ENCODE measurements at places on chromosomes 3 and 15.

DNA sequence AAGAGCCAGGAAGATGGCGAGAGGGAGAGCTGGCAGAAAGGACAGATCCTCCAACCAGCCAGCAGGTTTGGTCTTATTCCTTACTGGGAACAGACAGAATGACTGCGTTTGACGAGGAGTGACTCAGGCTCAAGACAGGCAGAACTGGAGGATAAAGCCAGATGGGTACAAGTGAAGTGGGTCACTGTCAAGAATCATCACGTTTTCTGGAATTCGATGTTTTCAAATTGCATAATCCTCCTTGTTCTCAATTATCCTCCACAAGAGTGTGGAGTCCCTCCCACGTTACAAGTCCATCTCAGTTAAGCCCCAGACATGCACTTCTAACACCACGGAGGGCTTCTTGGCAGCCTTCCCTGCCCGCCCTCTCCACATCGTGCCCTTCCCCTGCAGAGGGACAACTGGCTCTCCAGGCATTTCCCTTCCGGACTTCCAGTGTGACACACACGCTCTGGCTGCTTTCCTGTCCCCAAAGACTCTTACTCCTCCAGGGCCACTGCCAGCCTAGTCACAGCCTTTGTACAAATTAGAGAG lies 183.1 kb downstream of the CHST2 start:
- no peak for DNase-seq

- DNase-seq: no peak
These were observed 19.1 kb upstream of the TPM1 start for GRCh38 chr15:63023351-63023945.

DNA sequence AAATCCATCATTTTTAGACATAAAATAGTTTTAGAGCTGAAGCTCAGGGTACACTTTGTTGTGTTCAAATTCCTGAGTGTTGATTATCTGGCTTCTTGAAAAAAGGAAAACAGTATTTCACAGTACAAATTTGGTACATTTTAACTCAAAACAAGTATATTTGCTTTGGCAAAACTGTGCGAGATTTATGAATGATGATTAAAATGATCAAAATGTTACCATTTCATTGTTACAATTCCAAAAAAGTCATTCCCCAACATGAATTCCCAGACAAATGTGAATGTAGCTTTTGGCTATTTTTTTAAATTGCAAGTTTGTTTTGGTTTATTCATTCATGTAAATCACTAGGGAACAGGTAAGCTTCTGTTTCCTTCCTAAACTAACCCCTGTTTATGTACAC lies 347.4 kb upstream of the DCBLD2 start:
- DNase-seq: no peak

DNA sequence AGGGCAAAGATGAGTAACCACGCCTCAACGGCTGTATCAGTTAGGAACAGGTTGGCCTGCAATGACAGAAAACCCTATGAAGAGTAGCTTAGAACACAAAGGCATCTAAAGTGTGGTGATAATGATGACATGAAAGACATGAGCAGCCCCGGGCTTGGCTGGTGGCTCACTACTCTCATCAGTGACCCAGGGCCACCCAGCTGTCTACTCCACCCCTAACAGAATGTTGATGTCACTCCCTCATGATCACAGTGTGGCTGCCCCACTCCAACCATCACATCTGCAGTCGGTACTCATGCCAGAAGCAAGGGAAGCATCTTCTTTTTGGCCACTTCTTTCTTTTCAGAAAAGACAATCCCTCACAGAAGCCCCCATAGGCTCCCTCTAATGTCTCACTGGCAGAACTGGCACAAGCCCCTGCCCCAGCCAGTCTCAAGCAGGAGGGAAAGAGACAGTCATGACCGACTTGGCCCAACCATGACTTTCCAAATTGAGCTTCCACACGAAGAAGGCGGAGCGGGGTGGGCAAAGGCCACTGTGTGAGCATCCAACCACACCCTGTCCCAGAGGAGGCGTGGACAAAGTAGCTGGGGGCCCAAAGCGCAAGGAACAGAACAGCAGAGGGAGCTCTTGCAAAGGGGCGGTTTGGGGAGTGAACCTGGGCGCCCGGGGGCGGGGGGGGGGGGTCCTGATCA lies 72.0 kb upstream of the IQSEC1 start:
- DNase-seq: no peak

DNA sequence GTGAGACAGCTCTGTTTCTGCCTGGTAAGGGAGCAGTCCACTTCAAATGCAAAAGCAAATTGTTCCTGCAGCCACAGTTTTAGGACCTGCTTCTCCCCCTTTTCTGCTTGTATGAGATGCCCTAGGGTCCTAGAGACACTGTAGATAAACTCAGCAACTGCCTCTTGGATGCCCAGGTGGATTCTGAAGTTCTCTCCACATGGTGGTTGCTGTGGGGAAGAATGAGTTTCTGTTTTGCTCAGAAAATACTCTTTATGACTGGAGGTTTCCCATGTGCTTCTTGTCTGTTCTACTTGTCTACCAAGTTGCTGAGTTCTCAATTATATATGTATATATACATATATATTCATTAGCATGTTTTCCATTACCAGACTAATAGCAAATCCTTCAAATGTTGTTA lies 5.6 kb upstream of the ZNF80 start:
- peak; percentile 55 for DNase-seq

GRCh38 chr3:17874636-17875035 lies 132.2 kb upstream of the TBC1D5 start:
- DNase-seq: no peak

- DNase-seq: no peak
These were observed 1.7 kb downstream of the CHDH start for GRCh38 chr3:53844262-53845102.

DNA sequence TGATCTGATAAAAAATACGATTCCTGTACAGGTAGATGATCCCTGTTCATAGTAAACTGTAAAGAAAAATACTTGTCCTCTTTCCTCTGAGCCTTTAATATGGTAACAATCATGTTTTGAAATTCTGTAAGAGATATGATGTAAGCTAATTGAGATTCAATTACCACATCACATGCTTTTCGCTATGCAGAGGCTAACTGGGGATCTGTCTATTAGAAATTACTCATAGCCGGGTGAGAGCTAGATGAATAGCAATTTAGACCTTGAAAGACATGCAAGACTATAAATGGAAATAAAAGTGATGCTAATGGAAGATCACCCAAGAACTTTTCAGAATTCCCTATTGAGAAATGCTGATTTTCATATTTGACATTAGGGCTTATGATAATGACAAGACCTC lies 579.9 kb upstream of the ZNF717 start:
- DNase-seq: no peak

DNA sequence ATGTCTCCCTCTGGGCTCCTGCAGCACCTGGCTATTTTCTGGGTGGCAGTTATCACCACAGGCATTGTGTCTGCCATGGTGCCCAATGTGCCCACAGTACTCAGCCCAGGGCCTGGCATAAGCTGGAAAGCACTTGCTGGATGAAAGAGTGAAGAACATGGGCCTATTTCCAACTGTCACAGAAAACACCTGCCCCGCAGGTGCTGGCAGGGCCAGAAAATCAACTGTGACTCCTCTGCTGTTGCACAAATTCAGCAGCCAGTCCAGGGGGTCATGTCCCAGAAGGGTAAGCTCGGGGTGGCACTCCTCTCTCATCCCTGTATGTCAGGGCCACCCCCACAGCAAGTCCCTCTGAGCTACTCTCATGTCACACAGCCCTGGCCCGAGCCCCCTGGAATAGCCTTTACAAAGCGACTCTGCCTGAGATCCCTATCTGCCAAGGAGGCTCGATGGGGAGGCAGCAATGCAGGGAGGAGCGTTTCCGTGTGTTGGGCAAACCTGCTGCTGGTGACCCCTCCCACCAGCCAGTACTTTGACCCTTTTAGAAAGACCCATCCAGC lies 16.9 kb downstream of the ITIH3 start:
- no peak for DNase-seq

- DNase-seq: no peak
These were observed 1.2 kb downstream of the NKIRAS1 start for GRCh38 chr3:23915537-23916108.

- DNase-seq: no peak
These were observed 426 bp upstream of the SUMF1 start for GRCh38 chr3:4467522-4467867.

- no peak for DNase-seq
These were observed 121.7 kb upstream of the TPM1 start for GRCh38 chr15:62920682-62921502.

- peak; percentile 24 for DNase-seq
These were observed 1.1 kb downstream of the KCNH8 start for GRCh38 chr3:19149368-19149767.

DNA sequence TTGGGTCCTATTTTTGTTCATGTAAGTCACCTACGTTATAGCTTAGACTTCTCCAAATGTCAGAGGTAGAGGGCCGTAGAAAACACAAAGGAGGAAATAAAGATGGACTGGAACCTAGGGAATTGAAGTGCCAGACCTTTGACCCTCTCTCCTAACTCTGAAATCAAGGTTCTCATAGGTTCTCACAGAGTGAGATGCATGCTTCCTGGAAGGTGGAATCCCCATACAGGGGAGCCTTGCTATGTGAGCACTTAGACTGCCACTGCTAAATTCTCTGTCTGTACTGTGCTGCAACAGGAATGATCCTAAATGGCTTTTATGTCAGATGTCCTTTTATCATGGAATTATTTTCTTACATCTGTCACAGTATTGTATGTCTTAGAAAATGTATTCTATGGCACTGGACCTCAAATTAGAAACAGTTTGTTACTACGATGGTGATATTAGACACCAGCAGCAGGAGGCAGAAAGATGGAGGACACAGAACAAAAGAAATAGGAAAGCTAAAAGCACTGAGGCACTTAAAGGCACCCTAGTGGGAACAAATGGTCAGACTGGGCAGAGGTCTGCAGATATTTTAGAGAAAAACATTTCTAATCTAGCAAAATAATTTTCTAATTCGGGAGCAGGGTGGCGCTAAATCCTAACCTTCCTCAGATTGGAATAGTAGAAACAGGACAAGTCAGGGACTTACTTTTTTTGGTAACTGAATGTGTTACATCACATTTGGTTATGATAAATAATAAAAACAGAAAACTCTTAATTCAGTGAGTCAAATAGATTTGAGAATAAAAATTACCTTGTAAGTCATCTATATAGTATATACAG lies 60.2 kb upstream of the CDAN1 start:
- DNase-seq: no peak

DNA sequence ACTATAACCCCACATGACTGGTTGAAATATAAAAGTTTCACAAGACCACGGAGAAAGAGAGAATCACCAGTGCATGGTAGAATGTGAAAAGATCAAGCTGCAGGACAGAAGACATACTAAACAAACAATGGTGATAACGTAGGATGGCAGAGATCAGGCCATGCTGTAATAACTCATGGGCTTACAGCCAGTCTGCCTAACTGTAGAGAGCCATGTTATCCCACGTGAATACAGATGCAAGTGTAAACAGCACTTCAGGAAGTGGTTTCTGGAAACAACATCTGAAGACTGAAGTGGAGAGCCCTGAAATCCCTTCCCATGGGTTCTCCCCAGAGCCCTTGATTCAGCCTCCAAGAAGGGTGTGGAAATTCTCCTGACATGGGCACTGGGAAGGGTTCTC lies 103.2 kb upstream of the SLCO2A1 start:
- no peak for DNase-seq

GRCh38 chr3:29937185-29937584 lies 656.3 kb downstream of the RBMS3 start:
- DNase-seq: no peak

- DNase-seq: no peak
These were observed 16.4 kb downstream of the CCR1 start for GRCh38 chr3:46191730-46192129.

DNA sequence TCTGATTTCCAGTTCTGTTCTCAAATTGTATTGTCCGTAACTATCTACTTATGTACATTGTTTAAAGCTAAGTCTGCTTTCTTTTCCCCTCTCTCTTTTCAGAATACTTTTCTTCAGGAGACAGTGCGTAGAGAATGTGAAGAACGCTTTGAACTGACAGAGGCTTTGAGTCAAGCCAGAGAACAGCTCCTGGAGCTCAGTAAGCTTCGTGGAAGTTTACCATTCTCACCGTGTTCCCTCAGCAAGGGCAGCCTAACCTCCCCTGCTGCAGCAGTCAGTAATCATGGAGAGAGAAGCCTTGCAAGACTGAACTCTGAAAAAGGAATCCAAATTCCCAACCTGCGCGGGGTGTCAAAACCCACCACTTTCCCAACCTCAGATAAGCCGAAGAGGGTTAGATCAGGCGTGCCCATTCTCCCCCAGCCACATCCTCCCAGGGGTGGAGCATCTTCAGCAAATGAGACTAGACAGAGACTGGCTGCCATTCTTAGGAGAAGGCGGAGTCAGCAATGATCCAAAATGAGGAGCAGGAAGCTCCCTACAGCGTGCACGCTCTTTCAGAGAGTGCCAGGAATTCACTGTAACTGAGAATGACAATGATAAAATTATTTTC lies 114.6 kb downstream of the CCNL1 start:
- no peak for DNase-seq

GRCh38 chr15:47516972-47517371 lies 200.3 kb upstream of the SEMA6D start:
- DNase-seq: no peak

DNA sequence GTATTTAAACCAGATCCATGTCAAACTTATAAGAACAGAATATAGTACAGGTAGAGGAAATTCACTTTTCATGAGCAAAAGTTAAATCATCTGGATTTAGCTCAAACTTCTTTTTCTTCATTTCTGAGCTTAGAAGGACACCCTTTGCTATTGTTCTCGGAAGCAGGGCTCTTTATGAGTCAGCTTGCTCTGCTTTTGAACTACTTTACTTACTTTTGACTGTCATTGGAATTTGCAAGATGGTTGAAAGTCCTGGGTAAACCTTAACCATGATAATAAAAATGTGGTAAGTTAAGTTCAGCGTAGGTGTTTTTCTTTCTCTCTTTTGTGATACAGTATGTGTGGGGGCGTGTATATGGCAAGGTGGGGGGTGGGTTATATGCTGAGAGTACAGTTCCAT lies 312.7 kb upstream of the DPH6 start:
- DNase-seq: no peak

DNA sequence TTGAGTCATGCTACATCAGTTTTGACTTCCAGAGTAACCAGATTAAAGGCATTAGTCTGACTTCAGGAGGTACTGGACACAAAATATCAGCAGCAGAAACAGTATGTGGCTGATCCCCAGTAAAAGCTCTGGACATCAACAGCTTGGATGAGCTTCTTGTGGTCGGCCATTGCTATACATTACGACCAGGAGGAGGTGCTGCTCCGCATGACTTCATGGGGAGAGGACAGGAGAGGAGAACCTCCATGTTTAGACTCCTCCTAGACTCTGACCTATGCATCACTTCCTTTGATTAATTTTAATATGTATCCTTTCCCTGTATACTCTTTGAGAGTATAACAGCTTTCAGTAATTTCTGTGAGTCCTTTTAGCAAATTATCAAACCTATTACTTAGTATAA lies 285.6 kb upstream of the ARHGEF26 start:
- no peak for DNase-seq

GRCh38 chr3:188037965-188038581 lies 115.9 kb upstream of the LPP start:
- no peak for DNase-seq

DNA sequence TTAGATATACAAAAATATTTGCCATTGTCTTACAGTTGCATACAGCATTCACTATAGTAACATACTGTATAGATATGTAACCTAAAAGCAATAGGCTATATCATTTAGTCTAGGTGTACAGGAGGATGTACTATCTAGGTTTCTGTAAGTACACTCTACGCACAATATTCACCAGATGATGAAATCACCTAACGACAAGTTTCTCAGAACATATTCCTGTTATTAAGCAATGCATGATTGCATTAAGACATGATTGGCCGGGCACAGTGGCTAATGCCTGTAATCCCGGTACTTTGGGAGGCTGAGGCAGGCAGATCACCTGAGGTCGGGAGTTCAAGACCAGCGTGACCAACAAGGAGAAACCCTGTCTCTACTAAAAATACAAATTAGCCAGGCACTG lies 14.5 kb upstream of the PRKCI start:
- no peak for DNase-seq
